ENCODE measurements at places on chromosomes 16 and 17.

DNA sequence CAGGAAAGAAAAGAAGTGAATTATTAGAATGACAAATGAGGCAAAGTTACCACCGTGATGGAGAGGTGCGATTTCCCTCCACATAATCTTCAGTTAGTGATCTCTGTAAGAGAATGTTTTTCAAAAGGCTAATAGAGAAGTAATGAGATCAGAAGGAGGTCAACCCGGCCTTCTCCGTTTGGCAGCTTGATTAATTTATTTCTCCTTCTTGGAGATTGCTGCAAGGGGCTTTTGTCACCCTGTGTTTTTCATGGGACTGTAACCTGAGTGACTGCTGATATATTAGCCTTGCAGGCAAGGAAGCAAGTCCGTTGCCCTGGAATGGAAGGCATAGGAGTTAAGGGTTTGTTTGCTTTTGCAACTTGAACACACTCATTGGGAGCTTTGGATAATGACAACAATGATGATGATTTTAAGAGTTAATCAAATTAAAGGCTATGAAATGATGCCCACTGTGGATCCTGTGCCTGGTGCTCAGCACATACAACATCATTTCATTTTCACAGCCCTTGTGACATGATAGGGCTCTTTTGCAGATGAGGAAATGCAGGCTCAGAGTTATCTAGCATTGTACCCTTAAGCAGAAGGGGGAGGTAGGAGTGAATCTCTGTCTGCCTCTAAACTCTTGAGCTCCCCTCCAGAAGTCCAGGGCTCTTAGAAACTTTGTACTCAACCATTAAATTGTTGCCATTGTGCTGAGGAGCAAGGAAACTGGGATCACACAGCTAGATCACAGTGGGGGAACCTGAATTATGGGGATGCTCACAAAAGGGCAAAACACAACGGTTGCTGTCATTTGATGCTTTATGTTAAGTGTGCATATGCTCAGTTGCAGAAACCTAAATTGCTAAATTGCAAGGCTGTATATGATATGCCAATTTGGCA is 226.3 kb downstream of the WWOX start:
- H3K36me3 ChIP-seq: no peaks in the 10 kb centered on the region
- H3K4me3 ChIP-seq: no peak overlapping the region
- H3K4me1 ChIP-seq: no peaks in the 10 kb centered on the region
- no peak overlapping the region for H3K27ac ChIP-seq
- no peak for DNase-seq

GRCh38 chr17:50033316-50033715 is 22.6 kb upstream of the ITGA3 start:
- no peak overlapping the region for H3K4me3 ChIP-seq
- no peak overlapping the region for H3K27ac ChIP-seq
- no peaks in the 10 kb centered on the region for H3K4me1 ChIP-seq
- peaks cover 42% of the 10 kb centered on the region for H3K27me3 ChIP-seq
- no peaks in the 10 kb centered on the region for H3K36me3 ChIP-seq

- H3K27me3 ChIP-seq: no peaks in the 10 kb centered on the region
- DNase-seq: no peak
- H3K27ac ChIP-seq: peak overlapping the region; percentile 47
- H3K4me1 ChIP-seq: peaks cover 31% of the 10 kb centered on the region
- H3K36me3 ChIP-seq: no peaks in the 10 kb centered on the region
These were observed 22.0 kb upstream of the ALDH3A1 start for GRCh38 chr17:19769946-19770652.

DNA sequence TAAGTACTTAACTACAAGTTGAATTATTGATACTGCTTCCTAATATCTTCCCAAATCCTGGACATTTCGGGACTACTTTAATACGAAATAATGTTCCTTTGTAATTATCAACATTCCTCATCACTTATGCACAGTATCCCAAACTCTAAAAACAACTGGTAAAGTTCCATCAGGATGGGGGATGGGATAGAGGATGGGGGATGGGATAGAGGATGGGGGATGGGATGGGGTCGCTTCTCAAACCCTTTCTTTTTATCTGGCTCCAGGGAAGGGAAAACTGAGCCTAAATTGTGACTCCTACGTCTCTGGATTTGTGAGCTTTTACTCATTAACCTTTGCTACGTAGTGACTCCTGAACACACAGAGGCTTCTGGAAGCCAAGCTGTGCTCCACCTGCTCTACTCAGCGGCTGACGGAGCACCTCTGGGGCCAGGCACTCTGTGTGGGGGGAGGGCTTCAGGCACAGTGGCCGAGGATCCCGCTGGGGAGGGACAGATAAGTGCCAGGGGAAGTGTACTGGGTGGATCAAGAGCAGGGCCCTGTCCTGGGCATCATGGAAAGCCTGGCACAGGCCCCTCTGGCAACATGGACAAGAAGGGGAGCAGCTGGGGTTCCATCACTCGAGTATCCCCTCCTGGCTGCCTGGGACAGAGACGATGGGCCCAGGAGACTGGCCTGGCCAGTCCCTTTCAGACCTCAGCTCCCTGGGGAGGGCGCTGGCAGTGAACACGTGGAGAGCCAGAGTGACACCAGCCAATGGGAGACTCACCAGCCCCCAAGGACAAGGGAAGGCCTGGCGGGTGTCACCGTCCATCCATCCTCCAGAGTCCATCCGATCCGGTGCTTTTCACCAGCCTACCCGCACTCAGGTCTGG is 56.2 kb downstream of the PGS1 start:
- peaks cover 7% of the 10 kb centered on the region for H3K27me3 ChIP-seq
- H3K27ac ChIP-seq: no peak overlapping the region
- H3K36me3 ChIP-seq: peaks cover 5% of the 10 kb centered on the region
- no peak for DNase-seq
- H3K4me3 ChIP-seq: no peak overlapping the region

DNA sequence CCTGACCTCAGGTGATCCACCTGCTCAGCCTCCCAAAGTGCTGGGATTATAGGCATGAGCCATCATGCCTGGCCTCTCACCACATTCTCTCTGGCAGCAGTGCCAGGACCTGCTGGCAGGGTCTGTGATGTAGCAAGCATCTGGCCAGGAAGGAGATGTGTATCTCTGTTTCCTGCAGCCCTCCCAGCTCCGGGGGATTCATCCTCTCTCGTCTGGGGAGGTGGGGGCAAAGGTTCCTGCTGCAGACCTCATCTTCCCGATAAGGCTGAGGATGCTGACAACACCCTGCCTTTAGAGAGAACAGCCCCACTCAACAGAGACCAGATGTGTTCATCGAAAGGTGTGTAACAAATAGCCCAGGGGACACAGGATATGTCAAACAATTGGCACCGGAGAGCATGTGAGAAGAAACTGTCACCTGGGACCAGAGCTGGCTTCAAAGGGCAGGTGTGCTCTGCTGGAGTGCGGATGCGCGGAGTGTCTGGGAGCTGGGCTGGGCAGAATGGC is 54.8 kb upstream of the SEC14L1 start:
- DNase-seq: no peak
- H3K36me3 ChIP-seq: peaks cover 8% of the 10 kb centered on the region

GRCh38 chr17:9878786-9879525 is 26.1 kb downstream of the RCVRN start:
- no peaks in the 10 kb centered on the region for H3K4me1 ChIP-seq
- H3K36me3 ChIP-seq: no peaks in the 10 kb centered on the region
- no peak for DNase-seq

- no peak overlapping the region for H3K27ac ChIP-seq
- no peaks in the 10 kb centered on the region for H3K27me3 ChIP-seq
- H3K36me3 ChIP-seq: no peaks in the 10 kb centered on the region
- no peak overlapping the region for H3K4me3 ChIP-seq
- no peak for DNase-seq
These were observed 51.3 kb downstream of the CCDC42 start for GRCh38 chr17:8693328-8693727.

- H3K36me3 ChIP-seq: no peaks in the 10 kb centered on the region
- H3K4me1 ChIP-seq: no peaks in the 10 kb centered on the region
- DNase-seq: no peak
- H3K27me3 ChIP-seq: no peaks in the 10 kb centered on the region
These were observed 45.8 kb upstream of the ATF7IP2 start for GRCh38 chr16:10339777-10340732.

- H3K36me3 ChIP-seq: no peaks in the 10 kb centered on the region
- H3K4me3 ChIP-seq: no peak overlapping the region
- no peaks in the 10 kb centered on the region for H3K27me3 ChIP-seq
- H3K4me1 ChIP-seq: no peaks in the 10 kb centered on the region
These were observed 44.0 kb downstream of the GPRC5B start for GRCh38 chr16:19840524-19841110.

- DNase-seq: no peak
- H3K27ac ChIP-seq: no peak overlapping the region
- H3K4me3 ChIP-seq: no peak overlapping the region
- no peaks in the 10 kb centered on the region for H3K4me1 ChIP-seq
These were observed 160.5 kb upstream of the NOL11 start for GRCh38 chr17:67557052-67557845.

GRCh38 chr16:61007694-61008093 is 1028.5 kb downstream of the CDH8 start:
- no peaks in the 10 kb centered on the region for H3K4me1 ChIP-seq
- H3K4me3 ChIP-seq: no peak overlapping the region
- H3K27me3 ChIP-seq: no peaks in the 10 kb centered on the region

GRCh38 chr17:30915833-30916611 is 5.7 kb upstream of the ADAP2 start:
- H3K27ac ChIP-seq: no peak overlapping the region
- no peaks in the 10 kb centered on the region for H3K4me1 ChIP-seq
- DNase-seq: no peak
- H3K36me3 ChIP-seq: no peaks in the 10 kb centered on the region
- no peak overlapping the region for H3K4me3 ChIP-seq

GRCh38 chr16:80725566-80726162 is 78.7 kb downstream of the CDYL2 start:
- H3K27ac ChIP-seq: no peak overlapping the region
- H3K36me3 ChIP-seq: no peaks in the 10 kb centered on the region
- peaks cover 12% of the 10 kb centered on the region for H3K4me1 ChIP-seq
- no peak overlapping the region for H3K4me3 ChIP-seq
- no peak for DNase-seq

- no peak for DNase-seq
- H3K27me3 ChIP-seq: no peaks in the 10 kb centered on the region
- peak overlapping the region; percentile 56 for H3K27ac ChIP-seq
- peaks cover 8% of the 10 kb centered on the region for H3K36me3 ChIP-seq
- H3K4me1 ChIP-seq: peaks cover 23% of the 10 kb centered on the region
- H3K4me3 ChIP-seq: peak overlapping the region; percentile 72
These were observed 1.1 kb upstream of the UBE2I start for GRCh38 chr16:1308036-1308976.
